Activated T-cell treated with anti-CD3 and anti-CD28 coated beads, Interleukin-2, amount 50 U/mL, for 72 hours (primary cell): ENCODE measurements at places on chromosomes 4 and X. TPM values are rescaled to one million over a fixed set of nuclear protein-coding genes. Genes with fewer than 3 reads are reported as not detected.
A peak's percentile ranks its signal among the peaks of the same experiment; 100 is the strongest.

The SPIN3 gene
- total RNA-seq, result 14.3 TPM

- H3K27me3 ChIP-seq, result peaks cover 19% of the 10 kb centered on the region
- no peak overlapping the region for H3K27ac ChIP-seq
- H3K4me1 ChIP-seq, result peaks cover 12% of the 10 kb centered on the region
- no peak for DNase-seq
- H3K36me3 ChIP-seq, result no peaks in the 10 kb centered on the region
- H3K4me3 ChIP-seq, result no peak overlapping the region
Observed at GRCh38 chrX:46782034-46782433, 23.1 kb upstream of the SLC9A7 start.

DNA sequence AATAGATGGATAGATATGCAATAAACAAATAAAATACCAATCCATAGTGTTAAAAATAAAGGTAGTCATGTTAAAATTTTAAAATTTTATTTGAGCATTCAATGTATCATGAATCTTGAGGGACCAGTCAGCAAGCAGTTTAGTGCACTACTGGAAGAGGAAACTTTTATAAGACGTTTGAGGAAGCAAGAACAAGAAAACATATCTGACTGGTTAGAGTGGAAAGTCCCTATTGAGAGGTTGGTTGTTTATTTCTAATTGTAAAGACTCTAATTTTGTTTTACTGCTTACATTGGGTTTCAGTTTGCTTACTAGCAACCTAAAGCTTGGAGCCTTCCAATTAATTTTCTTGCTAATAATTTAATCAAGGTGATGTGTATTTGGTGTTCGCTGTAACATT is 786.2 kb downstream of the RAB28 start:
- H3K27me3 ChIP-seq, result no peaks in the 10 kb centered on the region
- no peaks in the 10 kb centered on the region for H3K4me1 ChIP-seq
- no peaks in the 10 kb centered on the region for H3K36me3 ChIP-seq

- no peak overlapping the region for H3K4me3 ChIP-seq
- DNase-seq, result peak; percentile 0
- no peaks in the 10 kb centered on the region for H3K27me3 ChIP-seq
- no peak overlapping the region for H3K27ac ChIP-seq
- H3K4me1 ChIP-seq, result no peaks in the 10 kb centered on the region
Observed at GRCh38 chrX:25968920-25969319, 169.2 kb upstream of the MAGEB18 start.

GRCh38 chr4:147778942-147779341 is 47.1 kb downstream of the ARHGAP10 start:
- H3K4me3 ChIP-seq, result no peak overlapping the region
- no peak for DNase-seq
- H3K36me3 ChIP-seq, result no peaks in the 10 kb centered on the region
- H3K4me1 ChIP-seq, result peaks cover 41% of the 10 kb centered on the region

DNA sequence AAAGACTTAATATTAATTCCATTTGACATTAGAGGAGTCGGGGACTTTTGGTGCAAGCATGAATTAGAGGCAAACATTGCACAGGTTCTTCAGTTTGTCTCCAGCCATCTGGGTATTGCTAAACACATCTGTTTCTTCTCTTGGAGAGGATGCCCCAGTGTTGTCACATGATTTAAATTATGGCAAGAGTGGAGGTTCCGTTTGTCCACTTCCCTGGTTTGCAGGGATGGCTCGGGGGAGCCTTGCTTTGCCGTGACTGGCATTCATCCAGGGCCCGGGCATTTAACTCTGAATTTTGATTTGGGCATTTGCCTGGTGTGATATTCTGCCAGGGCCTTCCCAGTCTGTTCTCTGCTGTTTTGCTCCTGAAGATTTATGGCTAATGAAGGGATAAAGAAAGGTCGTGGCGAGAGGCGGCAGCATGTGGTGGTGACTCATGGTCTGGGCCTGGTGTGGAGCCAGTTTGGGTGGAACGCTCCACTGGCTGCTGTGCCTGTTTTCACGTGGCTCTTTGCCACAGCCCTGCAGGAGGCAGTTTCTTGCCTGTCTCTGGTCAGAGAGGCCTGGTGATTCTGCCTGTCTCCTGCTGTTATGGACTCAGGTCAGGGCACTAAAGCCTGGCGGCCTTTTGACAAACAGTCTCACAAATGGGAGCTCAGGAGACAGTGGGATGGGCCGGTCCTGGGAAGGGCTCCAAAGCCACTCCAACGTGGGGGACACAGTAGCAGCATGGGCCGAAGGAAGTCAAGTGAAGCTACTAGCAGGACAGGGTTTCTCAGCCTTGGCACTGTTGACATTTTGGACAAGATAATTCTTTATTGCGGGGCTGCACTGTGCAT is 99.4 kb upstream of the PGRMC2 start:
- no peaks in the 10 kb centered on the region for H3K36me3 ChIP-seq
- no peaks in the 10 kb centered on the region for H3K4me1 ChIP-seq
- H3K27ac ChIP-seq, result no peak overlapping the region
- no peak for DNase-seq

GRCh38 chrX:10529344-10529743 is 91.0 kb downstream of the MID1 start:
- H3K36me3 ChIP-seq, result no peaks in the 10 kb centered on the region
- H3K4me1 ChIP-seq, result no peaks in the 10 kb centered on the region
- H3K27ac ChIP-seq, result no peak overlapping the region

DNA sequence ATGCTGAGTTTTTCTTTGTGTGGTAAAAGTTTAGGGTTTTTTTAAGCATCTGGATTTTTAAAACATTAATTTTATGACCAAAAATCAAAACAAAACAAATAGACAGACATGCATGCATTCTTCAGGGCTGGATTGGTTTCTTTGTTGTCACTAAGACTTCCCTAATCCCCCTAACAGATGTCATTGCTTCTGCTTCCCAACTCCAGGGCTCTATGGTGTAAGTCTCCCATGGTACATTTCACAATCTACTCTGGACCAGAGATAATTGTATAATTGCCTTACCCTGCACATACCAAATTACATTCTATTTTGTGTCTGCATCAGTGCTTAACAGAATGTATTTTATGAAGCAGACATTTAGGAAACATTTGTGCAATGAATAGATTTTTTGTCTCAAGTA is 529.1 kb upstream of the SMIM31 start:
- H3K27me3 ChIP-seq, result no peaks in the 10 kb centered on the region
- H3K36me3 ChIP-seq, result no peaks in the 10 kb centered on the region
- no peak for DNase-seq
- H3K4me1 ChIP-seq, result no peaks in the 10 kb centered on the region
